Activated T-helper 2 cell treated with anti-CD3 and anti-CD28 coated beads, Interferon-gamma antibody, Interleukin-2, Interleukin-4, amounts not matched to agents 10 μg/mL and 5 μg/mL and 100 μg/mL, durations not matched to agents 14 hours and 24 hours and 36 hours (primary cell): ENCODE measurements at places on chromosomes 1 and 21.
A peak's percentile ranks its signal among the peaks of the same experiment; 100 is the strongest.

- no peak for DNase-seq
These were observed 2.1 kb upstream of the FCRLB start for GRCh38 chr1:161719325-161719611.

- DNase-seq = no peak
These were observed 201.2 kb upstream of the L1TD1 start for GRCh38 chr1:61993331-61993961.

DNA sequence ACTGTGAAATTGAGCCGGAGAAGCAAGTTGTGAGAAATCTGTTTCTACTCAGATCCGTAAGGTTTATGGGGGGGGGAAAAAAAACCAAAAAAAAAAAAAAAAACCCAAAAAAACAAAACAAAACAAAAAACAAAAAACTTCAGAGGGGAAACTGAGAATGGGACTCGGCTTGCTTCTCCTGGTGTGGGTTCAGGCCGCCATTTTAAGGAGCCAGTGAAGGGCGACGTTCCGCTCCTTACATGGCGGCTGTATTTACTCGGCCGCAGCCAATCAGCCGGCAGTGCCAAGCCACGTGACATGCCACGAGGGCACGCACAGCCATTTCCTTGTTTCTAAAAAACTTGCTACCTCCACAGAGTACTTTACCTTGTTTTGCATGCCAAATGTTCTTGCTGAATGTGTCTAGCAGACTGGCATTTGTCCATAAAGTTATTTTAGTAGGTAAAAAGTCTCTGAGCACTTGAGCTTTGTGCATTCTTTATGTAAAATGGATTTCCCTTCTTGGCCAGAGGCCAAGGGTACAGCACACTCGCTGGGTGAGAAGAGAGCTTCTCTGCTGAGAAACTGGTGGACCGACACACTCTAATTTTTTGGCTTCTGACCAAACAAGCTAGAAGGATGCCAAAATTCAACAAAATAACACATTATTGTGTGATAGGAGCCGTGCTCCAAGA lies 101.8 kb downstream of the NFIA start:
- no peak for DNase-seq

DNA sequence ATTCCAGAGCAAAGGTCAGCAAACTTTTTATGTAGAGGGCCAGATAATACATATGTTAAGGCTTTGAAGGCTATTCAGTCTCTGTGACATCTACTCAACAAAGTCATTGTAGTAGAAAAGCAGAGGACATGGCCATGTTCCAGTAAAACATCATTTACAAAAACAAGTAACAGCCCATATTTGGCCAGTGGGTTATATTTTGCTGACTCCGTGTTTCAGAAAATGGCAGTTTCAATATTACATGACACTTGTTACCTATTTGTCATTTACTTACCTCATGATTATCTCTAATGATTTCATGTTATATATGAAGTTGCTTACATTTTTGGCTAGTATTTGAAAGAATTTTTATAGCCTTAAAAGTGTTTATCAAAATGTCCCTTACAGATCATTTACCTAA lies 117.4 kb upstream of the B3GALT2 start:
- DNase-seq = no peak

- peak; percentile 46 for DNase-seq
These were observed 777 bp downstream of the LRRC41 start for GRCh38 chr1:46302641-46303037.

GRCh38 chr1:39395357-39395831 lies 96.0 kb upstream of the BMP8A start:
- no peak for DNase-seq

DNA sequence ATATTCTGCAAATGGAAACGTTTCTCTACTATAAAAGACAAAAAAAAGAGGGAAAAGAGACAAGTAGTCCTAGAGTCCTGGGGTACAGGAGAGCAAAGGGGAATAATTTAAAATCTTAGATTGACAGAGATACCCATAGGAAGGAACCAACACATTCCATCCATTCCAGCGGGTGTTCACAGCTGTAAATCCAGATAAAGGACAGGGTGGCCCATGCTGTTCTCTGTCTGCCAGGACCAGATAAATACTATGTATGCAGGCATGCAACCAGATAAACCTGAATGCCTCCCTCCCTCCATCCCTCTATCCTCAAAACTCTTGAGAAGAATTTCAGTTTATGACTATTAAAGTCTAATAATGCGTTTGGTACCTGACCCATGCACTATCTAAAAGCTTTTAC lies 131.8 kb downstream of the PTPN14 start:
- no peak for DNase-seq

DNA sequence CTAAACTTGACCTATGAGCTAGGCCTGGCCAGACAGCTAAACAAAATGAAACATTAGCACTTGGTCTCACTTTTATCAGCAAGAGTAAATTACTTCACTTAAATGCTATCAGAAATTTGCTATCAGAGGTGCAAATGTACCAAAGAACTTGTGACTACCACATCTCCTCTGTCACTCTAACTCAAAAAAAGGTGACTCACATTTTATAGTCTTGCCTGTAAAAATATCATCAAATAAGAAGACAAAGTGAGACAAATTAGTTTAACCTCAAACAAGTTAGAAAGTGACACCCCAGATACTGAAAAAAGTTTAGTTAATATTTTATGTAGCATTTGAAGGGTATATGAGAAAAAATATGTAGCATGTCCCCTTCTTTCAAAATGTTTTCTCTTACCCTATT lies 76.9 kb downstream of the EPS15 start:
- no peak for DNase-seq

- no peak for DNase-seq
These were observed 286.1 kb downstream of the RPS6KC1 start for GRCh38 chr1:213337025-213337678.

GRCh38 chr21:35057428-35057827 lies 8.3 kb upstream of the RUNX1 start:
- DNase-seq = no peak

DNA sequence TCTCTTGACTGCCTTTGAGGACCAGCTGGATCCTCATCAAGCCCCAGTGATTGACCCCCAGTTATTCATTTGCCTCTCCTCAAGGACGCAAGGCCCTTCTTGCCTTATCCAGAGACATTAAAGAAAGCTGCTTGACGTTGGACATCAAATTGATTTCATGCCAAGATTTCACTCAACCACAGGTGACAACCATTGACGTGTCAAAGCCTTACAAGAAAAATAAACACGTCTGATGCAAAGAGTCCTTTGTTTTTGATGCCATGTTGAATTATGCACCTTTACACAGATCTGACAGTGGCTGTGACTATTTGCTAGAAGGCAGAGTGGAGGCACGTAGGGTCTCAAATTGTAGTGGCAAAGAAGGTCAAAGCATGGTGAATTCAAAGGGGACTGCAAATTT lies 666.2 kb upstream of the CAMK1G start:
- no peak for DNase-seq

DNA sequence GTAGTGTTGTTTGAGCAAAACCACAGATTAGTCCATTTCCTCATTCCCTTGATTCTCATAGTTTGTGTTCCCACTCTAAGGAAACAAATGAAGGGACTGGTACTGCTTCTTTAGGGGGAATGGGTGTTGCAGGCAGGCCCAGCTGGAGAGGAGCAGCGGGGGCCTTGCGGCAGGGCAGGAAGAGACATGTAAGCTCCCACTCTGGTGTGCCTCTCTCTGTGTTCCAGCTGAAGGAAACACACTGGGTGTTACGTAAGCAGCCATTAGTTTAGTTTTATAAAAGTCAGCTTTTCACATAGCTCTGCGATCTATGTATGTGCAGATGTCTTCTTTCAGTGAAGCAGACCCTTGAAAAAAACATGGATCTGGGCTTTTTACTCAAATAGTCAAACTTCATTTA lies 99.5 kb downstream of the CACHD1 start:
- no peak for DNase-seq

GRCh38 chr1:154454386-154455120 lies 47.5 kb upstream of the TDRD10 start:
- no peak for DNase-seq

GRCh38 chr1:203840208-203840808 lies 21.1 kb upstream of the SNRPE start:
- DNase-seq = no peak

DNA sequence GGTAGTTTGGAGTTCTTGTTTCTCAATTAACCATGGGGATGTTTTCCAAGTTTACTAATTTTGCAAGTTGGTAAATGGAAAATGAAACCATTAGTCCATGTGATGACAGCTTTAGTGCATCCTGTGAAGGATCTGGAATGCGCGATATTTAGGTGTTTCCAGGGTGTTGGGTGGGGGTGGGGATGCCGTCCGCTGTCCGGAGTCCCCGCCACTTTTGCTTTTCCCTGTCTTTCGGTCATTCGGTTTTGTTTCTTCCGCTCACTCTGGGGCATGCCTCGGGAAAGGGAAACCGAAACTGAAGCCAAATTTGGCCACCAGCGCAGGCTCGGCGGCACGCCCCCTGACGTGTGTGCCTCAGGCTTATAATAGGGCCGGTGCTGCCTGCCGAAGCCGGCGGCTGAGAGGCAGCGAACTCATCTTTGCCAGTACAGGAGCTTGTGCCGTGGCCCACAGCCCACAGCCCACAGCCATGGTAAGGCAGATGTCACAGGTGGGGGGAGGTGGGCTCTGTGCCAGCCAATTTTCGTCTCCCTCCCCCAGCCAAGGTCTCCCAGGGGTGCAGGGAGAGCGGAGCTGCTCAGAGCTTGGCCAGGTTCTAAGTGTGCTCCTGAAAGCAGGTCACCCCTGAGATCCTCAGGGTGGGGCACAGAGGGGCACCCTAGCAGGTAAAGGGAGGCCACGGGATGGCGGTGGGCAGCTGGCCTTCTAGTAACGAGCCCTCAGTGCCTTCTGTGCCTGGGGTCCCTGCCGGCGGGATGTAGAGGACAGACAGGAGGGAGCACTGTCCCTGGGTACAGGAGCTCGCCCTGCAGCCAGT lies at the start of gene ISG15:
TSS of gene ISG15 (plus strand) at position 393 of the 817 bp plus-strand sequence. CDS start at position 470, 77 bp downstream.
- DNase-seq = peak; percentile 88

DNA sequence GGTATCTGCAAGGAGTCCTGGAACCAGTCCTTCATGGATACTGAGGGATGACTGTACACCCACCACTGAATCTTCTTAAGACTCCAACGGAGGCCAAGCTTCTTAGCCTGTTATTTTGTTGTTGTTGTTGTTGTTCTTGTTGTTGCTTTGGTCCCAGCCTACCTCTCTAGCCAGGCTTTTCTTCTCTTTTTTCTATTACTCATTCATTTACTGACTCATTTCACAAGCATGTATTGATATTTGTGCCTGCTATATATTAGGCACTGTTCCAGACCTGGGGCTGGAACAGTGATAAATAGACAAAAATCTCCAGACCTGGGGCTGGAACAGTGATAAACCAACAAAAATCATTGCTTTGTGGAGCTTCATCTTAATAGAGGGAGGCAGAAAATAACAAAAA lies 20.4 kb downstream of the CENPF start:
- no peak for DNase-seq

DNA sequence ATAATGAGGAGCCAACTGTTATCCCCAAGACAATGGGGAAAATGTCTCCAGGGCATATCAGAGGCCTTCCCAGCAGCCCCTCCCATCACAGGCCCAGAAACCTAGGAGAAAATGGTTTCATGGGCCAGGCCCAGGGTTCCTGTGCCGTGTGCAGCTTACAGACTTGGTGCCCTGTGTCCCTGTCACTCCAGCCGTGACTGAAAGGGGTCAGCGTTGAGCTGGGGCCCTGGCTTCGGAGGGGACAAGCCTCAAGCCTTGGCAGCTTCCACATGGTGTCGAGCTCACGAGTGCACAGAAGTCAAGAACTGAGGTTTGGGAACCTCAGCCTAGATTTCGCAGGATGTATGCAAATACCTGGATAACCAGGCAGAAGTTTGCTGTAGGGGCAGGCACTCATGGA lies 18.1 kb downstream of the SIPA1L2 start:
- no peak for DNase-seq

GRCh38 chr21:14600569-14601297 lies 54.6 kb upstream of the SAMSN1 start:
- DNase-seq = no peak

DNA sequence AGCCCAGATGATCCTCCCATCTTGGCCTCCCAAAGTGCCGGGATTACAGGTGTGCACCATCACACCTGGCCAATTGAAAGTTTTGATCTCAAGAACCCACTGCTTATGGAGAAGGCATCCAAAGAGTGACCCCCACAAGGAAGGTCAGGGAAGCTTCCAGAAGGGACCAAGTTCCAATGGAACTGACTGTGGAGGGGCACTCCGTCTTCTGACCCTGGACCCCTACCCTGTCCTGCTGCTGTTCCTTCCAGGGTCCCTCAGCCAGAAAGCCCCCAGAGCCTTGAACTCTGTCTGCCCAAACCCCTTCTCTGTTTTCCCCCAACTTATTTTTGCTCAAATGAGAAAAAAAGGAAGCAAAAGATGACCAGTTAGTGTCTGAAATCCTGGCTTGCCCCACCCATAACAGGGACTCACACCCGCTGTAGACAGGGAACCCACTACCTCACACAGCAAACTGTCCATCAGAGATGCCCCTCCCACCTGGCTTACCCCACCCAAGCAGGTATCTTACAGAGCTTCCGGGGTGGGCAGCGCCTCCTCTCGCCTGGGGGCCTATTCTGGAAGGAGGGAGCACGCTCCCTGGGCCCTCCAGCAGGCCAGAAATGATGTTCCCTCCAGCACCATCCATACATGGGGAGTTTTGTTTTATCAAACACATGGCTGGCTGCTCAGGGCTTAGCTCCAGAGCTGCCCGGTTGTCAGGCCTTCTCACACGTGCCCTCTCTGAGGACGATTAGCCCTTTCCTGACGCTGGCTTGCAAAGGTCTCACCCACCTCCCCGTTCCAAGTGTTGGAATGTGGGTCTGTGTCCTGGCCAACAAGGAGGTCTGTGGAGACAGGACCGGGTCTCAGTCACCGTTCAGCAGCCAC lies 3.1 kb upstream of the WNT3A start:
- DNase-seq = no peak

- DNase-seq = no peak
These were observed 50.9 kb downstream of the S100B start for GRCh38 chr21:46553993-46554392.

DNA sequence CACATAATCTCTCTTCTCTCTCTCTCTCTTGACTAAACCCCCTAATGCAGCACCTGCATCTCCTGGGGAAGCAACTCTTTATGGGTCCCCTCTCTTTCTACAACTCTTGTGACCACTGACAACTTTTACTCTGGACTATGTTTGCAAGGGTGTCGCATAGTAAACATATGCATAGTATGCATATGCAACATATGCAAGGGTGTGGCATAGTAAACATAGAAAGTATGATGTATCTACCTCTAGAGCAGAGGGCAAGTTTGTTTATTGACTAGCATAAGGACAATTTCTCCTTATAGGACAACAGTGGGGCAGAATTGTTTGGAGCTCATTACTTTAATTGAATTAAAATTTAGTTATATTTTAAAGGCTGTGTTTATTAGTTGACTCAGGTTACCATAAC lies 462.5 kb downstream of the AMY1C start:
- no peak for DNase-seq
